ENCODE measurements at places on chromosomes 11 and 22.

- DNase-seq: no peak
Measured at GRCh38 chr22:46590334-46590733, 29.9 kb upstream of the GRAMD4 start.

DNA sequence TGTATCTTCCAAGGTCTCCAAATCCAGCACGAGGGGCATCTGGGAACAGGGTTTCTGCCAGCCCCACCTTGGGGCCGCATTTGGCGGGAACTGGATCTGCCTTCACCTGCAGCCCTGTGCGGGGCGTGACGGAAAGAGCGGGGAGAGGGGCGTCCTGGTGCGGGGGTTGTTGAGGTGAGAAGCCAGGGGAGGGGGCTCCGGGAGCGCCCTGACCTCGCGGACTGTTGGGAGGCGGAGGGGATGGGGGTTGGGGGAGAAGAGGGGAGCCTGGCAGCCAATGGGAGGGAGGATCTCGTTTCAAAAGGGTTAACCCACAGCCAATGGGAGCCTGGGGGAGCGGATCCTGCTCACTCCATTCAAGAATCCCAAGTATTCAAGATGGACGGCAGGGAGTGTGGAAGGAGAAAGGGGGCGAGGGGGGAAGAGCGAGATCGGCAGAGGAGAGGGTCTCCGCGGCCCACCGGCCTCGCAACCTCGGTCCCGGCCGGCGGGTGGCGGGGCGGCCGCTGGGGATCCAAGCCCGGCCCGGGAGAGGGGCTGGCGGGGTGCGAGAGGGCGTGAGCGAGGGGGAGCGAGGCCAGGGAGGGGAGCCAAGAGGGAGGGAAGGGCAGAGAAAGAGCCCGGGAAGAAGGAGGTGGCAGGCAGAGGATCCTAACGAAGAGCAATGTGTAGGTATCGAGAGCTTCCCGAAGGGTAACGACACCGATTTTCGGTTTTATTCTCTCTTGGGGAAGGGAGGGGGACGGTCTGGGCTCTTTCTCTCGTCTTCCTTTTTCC, 11.5 kb downstream of the YPEL4 start:
- DNase-seq: no peak

DNA sequence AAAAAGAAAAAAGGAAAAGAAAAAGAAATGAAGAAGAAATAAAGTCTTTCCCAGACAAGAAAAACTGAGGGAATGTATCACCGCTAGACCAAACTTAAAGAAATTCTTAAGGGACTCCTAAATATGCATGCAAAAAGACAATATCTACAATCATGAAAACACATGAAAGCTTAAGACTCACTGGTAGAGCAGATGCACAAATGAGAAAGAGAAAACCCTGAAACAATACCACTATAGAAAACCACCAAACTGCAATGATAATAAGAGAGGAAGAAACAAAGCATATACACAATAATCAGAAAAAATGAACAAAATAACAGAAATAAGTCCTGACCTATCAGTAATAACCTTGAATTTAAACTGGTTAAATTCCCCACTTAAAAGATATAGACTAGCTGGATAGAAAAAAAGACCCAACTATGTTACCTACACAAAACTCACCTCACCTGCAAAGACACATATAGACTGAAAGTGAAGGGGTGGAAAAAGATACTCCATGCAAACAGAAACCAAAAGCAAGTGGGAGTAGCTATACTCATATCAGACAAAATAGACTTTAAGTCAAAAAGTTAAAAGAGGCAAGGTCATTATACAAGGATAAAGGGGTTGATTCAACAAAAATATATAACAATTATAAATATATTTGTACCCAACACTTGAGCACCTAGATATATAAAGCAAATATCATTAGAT, 61.3 kb upstream of the NARS2 start:
- no peak for DNase-seq

GRCh38 chr11:100543386-100543785, 143.7 kb upstream of the ARHGAP42 start:
- no peak for DNase-seq

DNA sequence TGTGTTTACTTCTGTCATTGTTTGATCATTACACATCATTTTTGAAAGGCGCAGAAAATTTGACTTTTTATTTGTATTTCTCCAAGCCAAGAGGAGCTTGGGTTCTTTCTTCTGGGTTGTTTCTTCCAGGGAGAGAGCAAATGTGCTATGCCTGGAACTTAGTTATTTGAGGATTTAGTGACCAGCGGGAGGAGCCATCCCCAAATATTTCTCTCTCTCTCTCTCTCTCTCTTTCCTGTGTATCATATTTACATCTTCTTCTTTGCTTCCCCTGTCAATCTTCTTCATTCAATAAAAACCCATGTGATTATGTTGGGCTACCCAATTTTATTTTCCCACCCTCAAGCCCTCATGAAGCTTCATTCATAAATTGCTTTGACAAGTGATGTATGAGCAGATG, 534.5 kb downstream of the LRRC4C start:
- no peak for DNase-seq

DNA sequence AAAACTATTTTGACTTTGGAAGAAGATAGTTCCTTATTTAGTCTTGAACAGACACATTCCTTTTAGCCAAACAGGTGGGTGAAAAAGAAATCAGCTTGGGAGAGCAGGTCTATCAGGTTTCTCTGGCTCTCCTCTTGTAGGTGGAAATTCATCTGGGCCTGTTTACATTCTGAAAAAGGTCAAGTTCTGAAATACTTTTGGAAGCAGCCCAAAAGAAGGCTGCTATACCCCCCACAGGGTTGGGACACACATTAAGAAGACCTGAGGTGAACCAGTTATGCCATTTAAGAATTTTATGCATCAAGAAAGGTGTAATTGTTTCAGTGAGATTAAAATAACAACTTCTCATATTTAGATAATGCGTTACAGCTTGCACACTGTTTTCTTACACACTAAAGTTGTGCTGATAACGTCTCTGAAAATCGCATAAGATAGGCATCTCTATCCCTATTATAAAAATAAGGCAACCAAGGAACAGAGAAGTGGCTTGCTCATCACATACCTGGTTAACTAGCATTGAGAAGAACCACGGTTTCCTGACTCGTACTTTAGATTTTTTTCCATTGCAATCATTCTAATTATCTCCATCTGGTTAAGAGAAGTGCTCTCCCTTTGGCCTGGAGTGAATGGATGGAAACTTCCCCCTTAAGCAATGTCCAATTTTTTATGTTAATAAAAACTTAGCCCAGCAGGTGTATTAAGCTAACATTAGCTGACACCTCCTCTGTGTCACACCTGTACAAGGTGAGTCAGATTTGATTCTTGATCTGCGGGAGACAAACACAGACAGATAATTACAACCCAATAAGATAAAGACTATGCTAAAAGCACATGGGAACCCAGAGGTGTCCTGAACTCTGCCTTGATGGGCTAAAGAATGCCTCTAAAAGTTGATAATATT, 60.5 kb upstream of the UCP3 start:
- DNase-seq: peak; percentile 59

All from breast epithelium (tissue), 4 donors.